ENCODE measurements at places on chromosomes 7 and 10.

DNA sequence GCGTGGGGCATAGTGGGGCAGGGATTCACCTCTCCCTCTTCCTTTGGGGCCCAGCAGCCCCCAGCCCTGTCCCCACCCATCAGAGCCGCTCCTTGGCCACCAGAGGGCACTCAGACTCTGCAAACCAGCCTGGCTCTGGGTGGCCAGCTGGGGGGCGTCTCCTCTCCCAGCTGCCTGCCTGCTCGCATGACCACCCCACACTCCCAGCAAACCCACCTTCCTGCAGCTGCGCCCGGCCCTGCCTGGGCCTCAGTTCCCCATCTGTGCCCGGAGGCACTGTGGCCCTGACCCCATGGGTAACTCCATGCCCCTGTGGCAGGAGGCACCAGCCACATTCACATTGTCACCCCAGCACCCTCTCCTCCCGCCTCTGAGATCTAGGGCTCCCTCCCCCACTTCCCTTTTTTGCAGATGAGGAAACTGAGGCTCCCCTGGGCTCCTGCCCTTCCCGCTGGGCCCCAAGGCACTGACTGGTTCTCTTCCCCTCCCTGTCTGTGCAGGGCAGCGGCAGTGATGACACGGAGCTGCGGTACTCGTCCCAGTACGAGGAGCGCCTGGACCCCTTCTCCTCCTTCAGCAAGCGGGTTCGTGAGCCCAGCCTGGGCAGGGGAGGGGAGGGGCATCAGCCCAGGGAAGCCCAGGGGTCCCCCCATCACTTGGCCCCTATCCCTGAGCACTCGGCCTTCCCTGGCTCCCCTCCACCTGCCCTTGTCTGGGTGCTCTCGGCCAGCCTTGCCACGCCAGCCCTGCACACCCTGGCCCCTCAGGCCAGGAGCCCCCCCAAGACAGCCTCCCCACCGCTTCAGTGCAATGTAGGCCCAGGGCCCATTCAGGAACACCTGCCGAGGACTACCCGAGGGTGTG is 6.9 kb upstream of the SH2B2 start:
- DNase-seq = peak; percentile 50

DNA sequence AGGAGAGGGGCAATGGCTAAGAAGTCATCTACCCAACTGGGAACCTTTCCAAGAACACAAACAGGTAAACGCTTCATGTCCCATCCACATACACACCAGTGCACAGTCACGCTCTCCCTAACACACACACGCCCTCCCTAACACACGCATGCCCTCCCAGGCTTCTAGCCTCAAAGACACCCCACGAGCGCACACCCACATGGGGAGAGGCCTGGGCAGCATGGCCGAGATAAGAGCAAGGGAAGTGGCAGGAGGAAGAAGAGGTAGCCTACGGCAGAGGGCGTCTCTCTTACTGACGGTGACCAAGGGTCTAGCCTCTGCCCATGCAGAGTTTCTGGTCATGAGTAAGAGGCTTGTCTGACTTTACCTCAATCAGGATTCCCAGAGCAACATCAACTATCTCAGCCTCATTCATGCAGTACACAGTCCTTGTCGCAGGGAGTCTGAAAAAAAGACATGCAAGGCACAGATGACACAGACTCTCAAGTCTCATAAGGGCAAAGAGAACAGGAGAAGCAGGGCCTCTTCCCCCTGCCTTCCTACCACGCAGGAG is 3.1 kb downstream of the CYREN start:
- no peak for DNase-seq

GRCh38 chr7:157426463-157427301 is 89.9 kb downstream of the DNAJB6 start:
- DNase-seq = no peak

DNA sequence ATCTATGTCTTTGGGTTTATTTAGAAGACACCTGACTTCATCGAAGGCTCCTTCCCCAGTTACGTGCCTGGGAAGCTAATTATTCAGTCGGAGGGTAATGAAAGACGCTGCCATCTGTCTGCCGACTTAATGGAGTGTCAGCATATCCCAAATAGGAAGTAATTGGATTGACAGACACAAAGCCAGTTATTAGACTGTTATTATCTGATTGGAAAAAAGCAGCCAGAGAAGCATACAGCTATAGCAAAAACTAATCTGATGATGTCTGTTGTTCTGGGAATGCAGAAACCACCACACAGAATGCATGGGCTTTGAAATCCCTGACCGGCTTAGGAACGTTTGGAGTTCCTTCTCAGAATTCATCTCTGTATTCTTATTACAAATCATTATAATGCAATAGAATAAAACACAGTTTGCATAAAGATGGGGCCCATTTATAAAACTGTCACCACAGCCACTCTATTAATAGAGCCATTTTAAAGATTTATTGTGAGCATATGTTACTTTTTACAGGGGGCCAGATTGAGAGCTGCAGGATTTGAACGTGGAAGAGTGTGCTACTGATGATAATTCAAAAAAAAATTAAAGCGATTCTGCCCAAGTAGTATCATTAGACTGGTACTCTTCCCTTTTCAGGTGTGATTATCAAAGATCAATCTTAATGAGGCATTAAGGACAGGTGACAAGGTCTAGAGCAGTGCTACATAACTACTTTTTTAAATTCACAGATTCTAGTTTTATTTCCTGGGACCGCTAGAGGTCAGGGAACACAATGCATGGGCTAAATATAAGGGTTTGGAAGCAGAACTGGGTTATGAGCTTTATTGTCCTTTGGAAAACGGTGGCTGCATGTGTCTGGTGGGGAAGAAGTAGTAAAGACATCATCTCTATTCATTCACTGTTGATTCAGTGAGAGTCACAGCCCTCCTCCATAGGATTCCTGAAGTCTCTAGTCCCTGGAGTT is 330.1 kb upstream of the LRGUK start:
- no peak for DNase-seq

GRCh38 chr7:37032258-37032601 is 307.9 kb upstream of the AOAH start:
- no peak for DNase-seq

- no peak for DNase-seq
Measured at GRCh38 chr10:131944976-131945695, 36.6 kb downstream of the BNIP3 start.

DNA sequence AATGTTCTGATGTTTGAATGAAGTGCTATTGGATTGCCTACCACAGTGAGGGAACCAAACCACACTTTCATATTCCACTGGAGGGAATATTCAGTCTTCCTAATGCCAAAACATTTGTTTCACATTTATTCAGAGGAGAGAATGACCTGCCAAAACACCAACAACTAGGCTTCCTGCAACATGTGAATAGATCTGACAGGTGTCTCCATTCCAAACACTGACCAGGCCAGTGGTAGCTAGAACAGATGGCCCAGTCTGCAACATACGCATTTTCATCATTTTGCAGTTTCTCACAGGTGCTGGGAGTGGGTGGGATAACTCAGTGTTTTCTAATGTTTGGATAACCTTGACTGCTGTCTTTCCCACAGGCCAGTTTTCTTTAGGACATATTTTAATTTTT is 110.0 kb downstream of the RELN start:
- DNase-seq = no peak
